Endothelial cell (in vitro differentiated cells): ENCODE measurements at places on chromosomes 5 and 9.
A peak's percentile ranks its signal among the peaks of the same experiment; 100 is the strongest.

DNA sequence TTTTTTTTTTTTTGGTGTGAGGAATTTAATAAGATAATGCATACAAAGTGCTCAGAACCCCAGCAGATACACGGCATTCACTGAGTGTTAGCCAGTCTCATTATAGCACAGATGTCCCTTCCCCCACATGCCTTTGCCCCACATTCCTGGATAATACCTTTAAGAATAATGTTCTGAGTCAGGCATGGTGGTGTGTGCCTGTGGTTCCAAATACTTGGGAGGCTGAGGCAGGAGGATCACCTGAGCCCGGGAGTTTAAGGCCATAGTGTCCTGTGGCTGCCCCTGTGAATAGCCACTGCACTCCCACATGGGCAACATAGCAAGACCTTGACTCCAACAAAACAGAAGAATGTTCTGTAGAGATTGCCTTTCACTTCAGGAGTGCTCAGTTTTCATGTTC lies 24.2 kb upstream of the ANKRD18A start:
- H3K27me3 ChIP-seq: no peaks in the 10 kb centered on the region
- H3K4me3 ChIP-seq: no peak overlapping the region
- H3K4me1 ChIP-seq: no peaks in the 10 kb centered on the region

- peaks cover 4% of the 10 kb centered on the region for H3K27me3 ChIP-seq
- H3K4me3 ChIP-seq: no peak overlapping the region
- no peak for DNase-seq
- H3K4me1 ChIP-seq: peaks cover 33% of the 10 kb centered on the region
- no peak overlapping the region for H3K27ac ChIP-seq
- no peaks in the 10 kb centered on the region for H3K36me3 ChIP-seq
Observed at GRCh38 chr5:41835645-41836044, 34.6 kb downstream of the OXCT1 start.

DNA sequence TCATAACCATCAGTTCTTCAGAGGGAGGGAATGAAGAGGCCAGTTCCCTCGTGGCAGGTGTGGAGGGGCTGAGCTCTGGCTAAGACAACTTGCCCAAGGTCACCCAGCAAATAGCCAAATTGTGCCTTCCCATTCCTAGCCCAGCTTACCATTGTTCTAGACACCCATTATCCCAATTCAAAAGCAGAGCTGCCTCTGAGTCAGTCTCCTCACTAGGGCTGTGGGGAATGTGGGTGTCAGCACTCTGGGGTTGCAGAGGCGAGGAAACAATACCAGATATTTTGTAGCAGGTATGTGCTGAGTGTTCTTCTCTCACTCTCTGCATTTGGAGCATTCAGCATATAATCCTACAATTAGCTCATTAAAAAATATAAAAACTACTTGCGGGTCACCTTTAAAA lies 270.8 kb downstream of the PSAT1 start:
- H3K36me3 ChIP-seq: no peaks in the 10 kb centered on the region
- peaks cover 6% of the 10 kb centered on the region for H3K4me1 ChIP-seq
- no peak for DNase-seq
- H3K27me3 ChIP-seq: no peaks in the 10 kb centered on the region

GRCh38 chr5:123227216-123227615 lies 138.2 kb downstream of the PRDM6 start:
- H3K36me3 ChIP-seq: no peaks in the 10 kb centered on the region
- no peak overlapping the region for H3K27ac ChIP-seq
- H3K27me3 ChIP-seq: peaks cover 2% of the 10 kb centered on the region
- H3K4me3 ChIP-seq: no peak overlapping the region
- H3K4me1 ChIP-seq: no peaks in the 10 kb centered on the region

- no peaks in the 10 kb centered on the region for H3K27me3 ChIP-seq
- H3K27ac ChIP-seq: no peak overlapping the region
- DNase-seq: no peak
- no peaks in the 10 kb centered on the region for H3K36me3 ChIP-seq
Observed at GRCh38 chr9:37187292-37187691, 66.9 kb downstream of the ZCCHC7 start.

DNA sequence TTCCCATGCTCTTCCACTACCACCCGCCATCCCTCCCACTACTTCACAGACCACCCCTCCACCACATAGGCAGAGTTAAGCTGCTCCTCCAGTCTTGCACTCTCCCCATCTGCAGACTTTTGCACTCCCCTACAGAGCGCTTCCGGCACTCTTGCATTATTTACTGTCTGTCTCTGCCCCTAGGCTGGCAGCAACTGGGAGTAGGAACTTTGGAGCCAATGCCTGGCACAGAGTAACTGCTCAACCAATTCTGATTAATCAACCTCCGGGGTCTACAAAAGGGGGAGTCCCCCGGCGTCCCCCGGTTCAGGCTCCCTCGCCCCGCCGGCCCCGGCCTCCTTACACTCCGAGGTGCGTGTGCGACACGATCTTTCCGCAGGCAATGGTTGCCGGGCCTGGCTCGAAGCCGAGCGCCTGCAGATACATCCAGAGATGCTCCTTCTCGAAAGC lies 498 bp downstream of the HAUS6 start:
- H3K4me1 ChIP-seq: peaks cover 8% of the 10 kb centered on the region
- H3K36me3 ChIP-seq: no peaks in the 10 kb centered on the region
- H3K4me3 ChIP-seq: peak overlapping the region; percentile 95

DNA sequence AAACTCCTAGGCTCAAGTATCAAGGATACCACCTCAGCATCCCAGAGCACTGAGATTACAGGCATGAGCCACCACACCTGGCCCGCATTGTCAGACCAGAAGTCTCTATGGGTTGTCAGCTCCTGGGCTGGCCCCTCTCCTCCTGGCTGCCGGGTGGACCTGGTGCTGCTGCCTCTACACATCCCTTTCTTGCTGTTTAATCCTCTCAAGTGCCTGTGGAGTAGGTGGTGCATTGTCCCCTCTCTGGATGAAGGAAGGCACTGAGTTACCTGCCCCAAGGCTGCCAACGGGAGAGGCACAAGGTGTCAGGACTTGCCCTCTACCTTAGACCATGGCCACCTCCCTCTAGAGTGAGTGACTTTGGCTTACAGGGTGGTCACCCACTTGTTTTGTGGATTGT lies 37.4 kb downstream of the PHF2 start:
- DNase-seq: no peak
- no peaks in the 10 kb centered on the region for H3K27me3 ChIP-seq
- H3K36me3 ChIP-seq: no peaks in the 10 kb centered on the region
- H3K4me1 ChIP-seq: peaks cover 4% of the 10 kb centered on the region

GRCh38 chr5:121378559-121379359 lies 472.9 kb upstream of the FTMT start:
- no peaks in the 10 kb centered on the region for H3K4me1 ChIP-seq
- DNase-seq: no peak
- H3K36me3 ChIP-seq: no peaks in the 10 kb centered on the region
- H3K27ac ChIP-seq: no peak overlapping the region
- H3K4me3 ChIP-seq: no peak overlapping the region

- no peak overlapping the region for H3K27ac ChIP-seq
- DNase-seq: no peak
- H3K4me1 ChIP-seq: peaks cover 6% of the 10 kb centered on the region
- peaks cover 4% of the 10 kb centered on the region for H3K36me3 ChIP-seq
- no peak overlapping the region for H3K4me3 ChIP-seq
Observed at GRCh38 chr5:170617533-170618490, 114.0 kb downstream of the KCNIP1 start.

- peaks cover 29% of the 10 kb centered on the region for H3K36me3 ChIP-seq
- no peak for DNase-seq
- H3K4me1 ChIP-seq: peaks cover 34% of the 10 kb centered on the region
- peak overlapping the region; percentile 37 for H3K4me3 ChIP-seq
Observed at GRCh38 chr9:137647096-137647714, 28.4 kb downstream of the EHMT1 start.

- peaks cover 33% of the 10 kb centered on the region for H3K36me3 ChIP-seq
- H3K4me1 ChIP-seq: peaks cover 57% of the 10 kb centered on the region
- H3K4me3 ChIP-seq: peak overlapping the region; percentile 99
- H3K27ac ChIP-seq: peak overlapping the region; percentile 93
Observed at GRCh38 chr5:31854181-31855133, 215.5 kb downstream of the PDZD2 start.

- H3K27me3 ChIP-seq: peaks cover 7% of the 10 kb centered on the region
- H3K27ac ChIP-seq: no peak overlapping the region
- DNase-seq: no peak
- H3K4me1 ChIP-seq: no peaks in the 10 kb centered on the region
Observed at GRCh38 chr9:135283671-135284070, 195.9 kb upstream of the PPP1R26 start.

DNA sequence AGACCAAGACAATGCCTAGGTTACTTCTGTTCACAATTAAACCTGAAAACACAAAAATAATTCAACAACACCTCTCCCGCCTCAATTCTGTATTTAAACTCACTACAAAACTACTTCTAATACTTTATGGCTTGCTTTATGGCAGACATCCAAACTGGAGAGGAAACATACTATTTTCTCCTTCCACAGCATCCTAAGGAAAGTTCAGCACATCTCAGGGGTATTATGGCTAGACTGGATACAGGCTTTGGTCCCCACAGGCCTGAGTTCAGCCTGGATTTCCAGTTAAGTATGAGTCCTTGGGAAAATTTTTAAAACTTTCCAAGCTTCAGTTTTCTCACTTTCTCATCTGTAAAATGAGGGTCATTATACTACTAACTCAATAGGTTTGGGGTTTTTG lies 480.2 kb downstream of the CAAP1 start:
- no peaks in the 10 kb centered on the region for H3K27me3 ChIP-seq
- no peak overlapping the region for H3K4me3 ChIP-seq
- H3K4me1 ChIP-seq: no peaks in the 10 kb centered on the region
- no peak for DNase-seq

DNA sequence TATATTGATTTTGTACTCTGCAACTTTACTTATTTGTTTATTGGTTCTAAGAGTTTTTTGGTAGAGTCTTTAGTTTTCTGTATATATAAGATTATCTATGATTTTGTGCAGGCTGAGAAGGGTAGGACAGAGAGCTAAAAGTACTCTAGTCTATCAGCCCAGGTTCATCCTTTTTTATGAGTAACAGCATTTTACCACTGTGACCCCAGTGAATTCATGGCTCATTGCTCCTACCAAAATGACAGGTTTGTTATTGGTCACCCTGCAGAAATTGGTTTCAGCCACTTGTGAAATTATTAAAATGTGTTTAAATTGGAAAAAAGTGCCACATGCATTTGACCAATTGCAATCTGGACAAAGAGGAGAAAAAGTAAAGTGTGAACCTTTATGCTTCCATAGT lies 421.4 kb upstream of the DAB2 start:
- no peak overlapping the region for H3K4me3 ChIP-seq
- H3K36me3 ChIP-seq: no peaks in the 10 kb centered on the region
- H3K27ac ChIP-seq: no peak overlapping the region
- no peak for DNase-seq
- no peaks in the 10 kb centered on the region for H3K4me1 ChIP-seq

DNA sequence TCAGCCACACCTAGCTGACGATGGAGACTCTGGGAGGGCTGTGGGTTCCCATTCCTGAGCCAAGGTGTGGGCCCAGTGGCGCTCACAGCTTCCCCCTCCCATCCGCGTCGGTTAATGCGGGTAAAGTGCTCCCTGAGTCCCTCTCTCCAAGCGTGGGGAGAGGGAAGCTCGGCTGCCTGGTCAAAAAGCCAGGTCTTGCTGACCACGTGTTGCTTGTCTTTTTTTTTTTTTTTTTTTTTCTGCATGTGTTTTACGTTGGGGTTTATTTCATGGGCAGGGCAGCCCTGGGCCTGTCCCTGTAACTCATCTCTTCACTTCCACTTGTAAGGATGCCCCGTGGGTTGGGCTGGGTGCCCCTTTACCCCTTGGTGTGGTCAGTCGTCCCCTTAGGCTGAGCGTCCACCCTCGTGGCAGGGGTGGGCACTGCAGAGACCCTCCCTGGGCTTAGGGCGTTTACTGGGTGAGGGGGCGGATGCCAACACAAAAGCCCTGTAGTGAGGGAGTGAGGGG lies 11.9 kb downstream of the NKD2 start:
- H3K27me3 ChIP-seq: peaks cover 1% of the 10 kb centered on the region
- no peak overlapping the region for H3K4me3 ChIP-seq
- no peaks in the 10 kb centered on the region for H3K36me3 ChIP-seq
- no peak overlapping the region for H3K27ac ChIP-seq
- H3K4me1 ChIP-seq: no peaks in the 10 kb centered on the region

- H3K4me3 ChIP-seq: no peak overlapping the region
- H3K36me3 ChIP-seq: peaks cover 3% of the 10 kb centered on the region
- H3K27ac ChIP-seq: peak overlapping the region; percentile 70
Observed at GRCh38 chr5:146137967-146138403, 32.6 kb upstream of the PLAC8L1 start.

- H3K27me3 ChIP-seq: peaks cover 1% of the 10 kb centered on the region
- peaks cover 14% of the 10 kb centered on the region for H3K4me1 ChIP-seq
- H3K4me3 ChIP-seq: no peak overlapping the region
- no peak overlapping the region for H3K27ac ChIP-seq
- DNase-seq: no peak
- H3K36me3 ChIP-seq: no peaks in the 10 kb centered on the region
Observed at GRCh38 chr5:39440958-39441624, 16.3 kb upstream of the DAB2 start.

GRCh38 chr9:120616966-120617935 lies 37.3 kb upstream of the CDK5RAP2 start:
- H3K27ac ChIP-seq: no peak overlapping the region
- DNase-seq: no peak
- H3K27me3 ChIP-seq: peaks cover 1% of the 10 kb centered on the region

- H3K4me3 ChIP-seq: no peak overlapping the region
- DNase-seq: no peak
- H3K36me3 ChIP-seq: no peaks in the 10 kb centered on the region
- H3K27me3 ChIP-seq: peaks cover 2% of the 10 kb centered on the region
- peaks cover 6% of the 10 kb centered on the region for H3K4me1 ChIP-seq
- H3K27ac ChIP-seq: no peak overlapping the region
Observed at GRCh38 chr9:91697201-91697600, 252.8 kb downstream of the ROR2 start.

DNA sequence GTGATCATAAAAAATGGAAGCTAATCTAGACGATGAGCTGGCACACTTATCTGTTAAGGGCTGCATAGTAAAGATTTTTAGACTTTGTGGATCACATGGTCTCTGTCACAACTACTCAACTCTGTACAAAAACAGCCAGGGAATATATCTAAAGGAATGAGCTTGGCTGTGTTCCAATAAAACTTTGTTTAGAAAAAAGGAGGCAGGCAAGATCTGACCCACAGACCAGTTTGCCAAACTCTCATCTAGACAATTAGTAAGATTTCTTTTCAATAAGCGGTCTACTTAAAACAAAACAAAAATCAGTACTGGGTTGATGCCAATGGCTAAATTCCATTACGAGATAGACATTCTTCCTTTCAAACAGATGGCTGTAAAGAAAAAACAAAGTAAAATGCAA lies 53.0 kb upstream of the RETREG1 start:
- H3K4me3 ChIP-seq: no peak overlapping the region
- H3K36me3 ChIP-seq: peaks cover 64% of the 10 kb centered on the region
- no peak for DNase-seq
- no peak overlapping the region for H3K27ac ChIP-seq

DNA sequence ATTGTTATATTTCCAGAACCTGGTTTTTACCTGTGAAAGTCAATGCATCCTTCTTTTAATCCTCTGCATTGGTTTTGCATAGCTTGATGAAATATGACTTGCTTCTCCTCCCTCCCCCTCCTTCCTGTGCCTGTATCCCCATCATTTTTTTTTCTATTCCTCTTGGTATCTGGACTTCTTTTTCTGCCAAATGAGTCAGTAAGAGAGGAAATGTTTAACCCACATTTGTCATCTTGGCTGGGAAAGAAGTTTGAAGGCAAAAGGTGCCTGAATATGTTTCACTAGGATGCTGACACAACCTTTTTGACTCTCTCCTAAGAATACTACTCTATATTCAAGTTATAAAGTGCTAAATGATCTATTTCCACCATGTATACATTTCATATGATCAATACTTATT lies 35.5 kb upstream of the CDKN2B start:
- DNase-seq: no peak
- H3K27me3 ChIP-seq: peaks cover 4% of the 10 kb centered on the region
- H3K4me3 ChIP-seq: no peak overlapping the region
